CD4-positive, alpha-beta T cell treated with Interleukin-6 at 100 ng/mL for 8 hours (primary cell): ENCODE measurements at places on chromosomes 3 and 15.

DNA sequence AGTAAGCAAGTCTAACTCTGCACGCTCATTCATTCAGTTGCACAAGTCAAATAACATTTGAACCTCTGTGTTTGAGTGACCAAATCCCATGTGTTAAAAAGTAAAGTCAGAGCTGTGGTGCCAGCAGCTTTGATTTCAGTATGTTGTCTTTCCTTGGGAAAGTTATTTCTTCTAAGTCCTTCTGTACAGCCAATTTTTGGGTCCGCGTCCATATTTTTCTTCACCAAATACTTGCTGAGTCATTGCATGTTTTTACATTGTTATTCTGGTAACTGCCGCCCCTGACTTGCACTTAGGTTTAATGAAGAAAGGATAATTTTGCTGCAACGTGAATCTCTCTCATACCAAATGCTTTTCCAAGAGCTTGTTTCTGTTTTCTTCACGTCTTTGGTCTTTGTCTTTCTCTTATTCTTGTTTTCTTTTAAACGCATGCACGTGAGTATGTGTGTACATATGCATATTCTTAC lies 56.7 kb downstream of the PLS1 start:
- no peak for DNase-seq

GRCh38 chr3:59607656-59608055 lies 557.8 kb upstream of the CFAP20DC start:
- no peak for DNase-seq

GRCh38 chr15:64122936-64123351 lies 27.2 kb downstream of the SNX1 start:
- DNase-seq = no peak

GRCh38 chr15:90642464-90643300 lies 74.5 kb upstream of the BLM start:
- DNase-seq = no peak

GRCh38 chr3:49845694-49846093 lies 10.7 kb downstream of the TRAIP start:
- DNase-seq = no peak
